ENCODE measurements at places on chromosomes 13 and 19.
A peak's percentile ranks its signal among the peaks of the same experiment; 100 is the strongest.

GRCh38 chr19:48244281-48244680, 11.4 kb downstream of the CARD8 start:
- peak; percentile 9 for DNase-seq

- no peak for DNase-seq
Measured at GRCh38 chr13:22800526-22801401, 380.0 kb upstream of the SGCG start.

DNA sequence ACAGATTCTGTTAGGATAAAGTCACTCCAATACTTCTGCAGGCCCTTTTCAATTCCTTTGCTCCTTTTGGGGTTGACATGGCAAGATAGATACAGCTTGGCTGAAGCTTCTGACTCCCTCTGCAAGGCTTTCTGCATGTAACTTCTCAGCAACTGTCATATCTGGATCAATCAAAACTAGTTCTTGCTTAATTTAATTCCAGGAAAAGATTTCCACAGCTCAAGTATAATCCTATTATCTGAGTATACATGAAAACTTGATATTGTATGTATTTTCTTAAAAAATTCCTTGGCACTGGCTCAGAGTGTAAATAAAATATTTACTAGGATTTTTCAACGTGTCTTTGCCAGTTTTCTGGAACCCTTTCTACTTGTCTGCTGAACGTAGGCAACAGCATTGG, 109.6 kb downstream of the STARD13 start:
- no peak for DNase-seq

DNA sequence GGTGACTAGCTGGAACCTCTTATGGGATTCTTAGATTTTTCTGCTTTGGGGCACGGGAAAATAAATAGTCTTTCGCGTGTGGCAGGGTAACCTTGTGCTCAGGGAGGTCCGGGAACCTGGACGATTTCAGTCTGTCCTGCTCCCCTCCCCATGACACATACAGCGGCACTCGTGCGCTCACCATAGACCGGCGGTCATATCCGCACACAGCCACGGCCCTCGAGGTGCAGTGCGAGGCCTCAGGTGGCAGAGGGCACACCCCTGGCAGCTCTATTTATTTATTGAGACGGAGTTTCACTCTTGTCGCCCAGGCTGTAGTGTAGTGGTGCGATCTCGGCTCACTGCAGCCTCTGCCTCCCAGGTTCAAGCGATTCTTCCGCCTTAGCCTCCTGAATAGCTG, 3.0 kb downstream of the ONECUT3 start:
- no peak for DNase-seq

- DNase-seq, result no peak
Measured at GRCh38 chr13:71714802-71715375, 152.1 kb downstream of the DACH1 start.

- DNase-seq, result no peak
Measured at GRCh38 chr13:105969761-105970160, 565.7 kb downstream of the EFNB2 start.

DNA sequence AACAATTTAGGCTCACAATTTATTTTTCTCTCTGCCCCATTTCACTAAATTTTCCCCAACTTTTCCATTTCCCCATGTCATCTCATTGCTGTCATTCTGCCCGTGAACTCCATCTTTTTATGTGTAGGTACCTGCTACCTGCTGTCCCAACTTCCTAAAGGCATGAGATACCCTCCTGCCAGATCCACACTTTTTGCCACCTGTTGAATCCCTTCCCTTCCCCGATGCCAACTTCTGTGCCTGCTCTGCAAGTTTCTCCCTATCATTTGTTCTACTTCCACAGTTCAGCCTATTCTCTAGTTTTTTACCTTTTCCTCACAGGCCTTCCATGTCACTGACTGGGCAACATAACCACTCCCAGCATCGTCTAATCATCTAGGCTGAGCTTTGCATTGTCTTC, 607.5 kb upstream of the KLF12 start:
- DNase-seq, result no peak

DNA sequence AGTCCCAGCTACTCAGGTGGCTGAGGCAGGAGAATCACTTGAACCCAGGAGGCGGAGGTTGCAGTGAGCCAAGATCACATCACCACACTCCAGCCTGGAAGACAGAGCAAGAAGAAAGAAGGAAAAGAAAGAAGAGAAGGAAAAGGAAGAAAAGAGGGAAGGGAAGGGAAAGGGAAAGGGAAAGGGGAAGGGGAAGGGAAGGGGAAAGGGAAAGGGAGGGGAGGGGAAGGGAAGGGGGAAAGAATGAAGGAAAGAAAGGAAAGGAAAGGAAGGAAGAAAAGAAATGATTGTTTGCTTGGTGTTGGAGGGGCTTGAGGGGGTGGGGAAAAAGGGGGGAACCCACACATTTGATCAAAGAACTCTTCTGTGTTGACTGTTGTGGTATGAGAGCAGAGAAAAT, 10.0 kb downstream of the PMIS2 start:
- no peak for DNase-seq

DNA sequence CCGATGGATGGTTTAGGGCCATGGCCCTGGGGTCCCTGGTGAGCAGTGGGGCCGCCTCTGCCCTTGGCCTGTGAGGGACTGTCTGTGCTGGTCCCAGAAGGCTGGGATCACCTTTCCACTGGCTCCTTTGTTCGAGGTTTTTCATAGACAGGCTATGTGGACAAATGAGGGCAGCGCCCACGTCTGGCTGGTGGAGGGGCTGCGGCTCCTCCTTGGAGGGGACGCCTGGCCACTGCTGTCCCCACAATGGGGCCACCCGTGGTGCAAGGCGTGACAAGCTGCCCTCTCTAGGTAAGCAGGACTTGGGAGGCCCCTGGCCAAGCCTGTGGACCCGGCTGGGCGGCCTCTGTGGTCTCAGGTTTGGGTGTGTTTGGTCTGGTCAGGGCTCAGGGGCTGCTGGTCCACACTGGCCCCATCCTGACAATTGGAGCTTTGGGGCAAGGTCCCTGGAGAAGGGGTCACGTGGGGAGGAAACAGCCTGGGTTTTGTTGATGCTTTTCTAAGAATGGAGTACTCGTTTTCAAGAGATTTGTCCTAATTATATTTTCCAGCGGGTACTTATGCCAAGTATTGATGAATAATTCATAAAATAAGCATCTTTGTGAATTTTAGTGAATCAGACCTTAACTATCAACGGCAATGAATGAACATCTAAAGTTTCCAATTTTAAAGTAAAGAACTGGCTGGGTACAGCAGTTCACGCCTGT, 33.3 kb downstream of the MCF2L start:
- no peak for DNase-seq

GRCh38 chr19:45280471-45280961, 29.4 kb downstream of the MARK4 start:
- no peak for DNase-seq

DNA sequence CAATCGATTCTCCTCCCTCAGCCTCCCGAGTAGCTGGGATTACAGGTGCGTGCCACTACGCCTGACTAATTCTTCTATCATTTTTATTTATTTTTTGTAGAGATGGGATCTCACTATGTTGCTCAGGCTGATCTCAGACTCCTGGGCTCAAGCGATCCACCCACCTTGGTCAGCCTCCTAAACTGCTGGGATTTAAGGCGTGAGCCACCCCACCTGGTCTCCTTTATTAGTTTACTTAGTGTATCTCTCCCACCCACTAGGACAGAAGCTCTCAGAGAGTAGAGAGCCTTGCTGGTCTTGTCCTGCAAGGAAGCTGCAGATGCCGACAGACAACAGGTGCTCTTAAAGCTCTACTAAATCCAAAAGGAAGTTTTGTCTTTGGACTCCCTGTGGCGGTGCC, 2.5 kb upstream of the LRRC8E start:
- no peak for DNase-seq

GRCh38 chr19:19145281-19145680, 7.0 kb upstream of the TMEM161A start:
- DNase-seq, result no peak

GRCh38 chr13:78376033-78376432, 227.3 kb downstream of the POU4F1 start:
- DNase-seq, result no peak

GRCh38 chr13:40440990-40441820, 225.2 kb downstream of the FOXO1 start:
- no peak for DNase-seq

DNA sequence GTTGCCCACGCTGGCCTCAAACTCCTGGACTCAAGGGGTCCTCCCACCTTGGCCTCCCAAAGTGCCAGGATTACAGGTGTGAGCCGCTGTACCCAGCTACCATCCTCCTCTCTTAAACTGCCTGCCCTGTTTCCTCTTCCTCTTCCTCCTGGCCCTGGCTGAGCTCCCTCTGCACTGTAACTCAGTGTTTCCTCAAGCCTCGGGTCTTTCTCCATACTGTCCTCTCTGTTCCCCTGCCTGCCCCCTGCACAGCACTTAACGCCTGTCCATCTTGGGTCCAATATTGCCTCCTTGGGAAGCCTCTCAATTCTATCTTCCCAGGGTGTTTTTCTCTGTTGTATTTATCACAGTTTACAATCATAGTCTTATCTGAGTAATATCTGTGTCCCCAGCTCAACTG, 6.1 kb downstream of the LIPE start:
- no peak for DNase-seq

DNA sequence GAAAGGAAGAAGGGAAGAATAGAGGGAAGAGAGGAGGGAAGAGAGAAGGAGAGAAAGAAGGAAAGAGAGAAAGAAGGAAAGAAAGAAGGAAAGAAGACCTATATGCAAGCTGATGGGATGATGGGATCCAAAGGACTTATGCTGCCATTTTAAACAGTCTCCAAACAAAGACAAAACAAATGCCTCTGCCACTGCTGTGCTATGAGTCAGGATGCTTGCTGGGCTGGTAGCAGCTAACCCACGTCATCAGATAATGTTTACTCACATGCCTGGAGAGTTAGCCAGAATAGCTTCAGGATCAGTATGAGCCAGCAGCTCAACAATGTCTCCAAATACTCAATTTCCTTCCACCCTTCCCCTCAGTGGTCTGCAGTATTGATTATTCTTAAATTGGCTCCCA, 12.0 kb upstream of the ZNF274 start:
- DNase-seq, result no peak

DNA sequence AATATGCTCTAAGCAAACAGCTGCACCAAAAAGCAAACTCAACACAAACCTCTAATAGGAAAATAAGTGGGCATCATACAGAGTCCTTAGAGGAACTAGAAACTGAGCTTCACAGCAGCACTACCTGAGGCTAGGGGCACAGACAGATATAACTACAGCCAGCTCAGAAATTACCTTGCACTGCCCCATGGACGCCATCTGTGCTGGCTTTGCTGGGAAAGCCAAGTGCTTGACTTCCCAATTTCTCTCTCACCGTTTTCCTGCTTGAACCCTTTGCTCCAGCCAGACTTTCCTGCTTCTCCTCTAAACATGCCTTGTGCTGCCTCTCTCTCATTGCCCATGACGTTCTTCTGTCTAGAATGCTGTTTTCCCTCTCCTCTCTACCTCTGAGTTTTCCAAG, 29.3 kb downstream of the MTUS2 start:
- no peak for DNase-seq

- DNase-seq, result no peak
Measured at GRCh38 chr19:8044018-8044417, 8.5 kb upstream of the CCL25 start.

DNA sequence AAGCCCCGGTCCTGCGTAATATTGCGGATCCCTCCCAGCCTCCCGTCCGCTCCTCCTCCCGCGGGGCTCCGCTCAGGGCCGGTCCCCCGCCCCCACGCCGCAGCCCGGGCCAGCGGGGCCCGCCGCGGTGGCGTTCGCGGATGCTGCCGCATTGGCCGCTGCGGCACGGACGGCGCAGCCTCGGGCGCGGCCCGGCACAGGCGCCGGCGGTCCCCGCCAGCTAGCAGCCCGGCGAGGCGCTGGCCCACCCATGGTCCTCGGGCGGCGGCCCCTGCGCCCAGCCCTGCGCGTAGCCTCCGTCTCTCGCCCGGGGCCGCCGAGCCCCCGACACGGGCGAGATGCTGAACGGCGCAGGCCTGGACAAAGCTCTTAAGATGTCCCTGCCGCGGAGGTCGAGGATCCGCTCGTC, at the start of gene ATP8A2:
ATP8A2 (plus strand) TSS at position 100 of the 409 bp plus-strand sequence; CDS start at position 339, 239 bp downstream.
- no peak for DNase-seq

GRCh38 chr13:72651144-72651543, 76.3 kb downstream of the MZT1 start:
- no peak for DNase-seq

GRCh38 chr19:30640252-30640965, 268.2 kb downstream of the ZNF536 start:
- no peak for DNase-seq

- DNase-seq, result no peak
Measured at GRCh38 chr13:44371421-44371820, 2.2 kb upstream of the SERP2 start.

- no peak for DNase-seq
Measured at GRCh38 chr13:77514336-77514726, 21.2 kb upstream of the SCEL start.

DNA sequence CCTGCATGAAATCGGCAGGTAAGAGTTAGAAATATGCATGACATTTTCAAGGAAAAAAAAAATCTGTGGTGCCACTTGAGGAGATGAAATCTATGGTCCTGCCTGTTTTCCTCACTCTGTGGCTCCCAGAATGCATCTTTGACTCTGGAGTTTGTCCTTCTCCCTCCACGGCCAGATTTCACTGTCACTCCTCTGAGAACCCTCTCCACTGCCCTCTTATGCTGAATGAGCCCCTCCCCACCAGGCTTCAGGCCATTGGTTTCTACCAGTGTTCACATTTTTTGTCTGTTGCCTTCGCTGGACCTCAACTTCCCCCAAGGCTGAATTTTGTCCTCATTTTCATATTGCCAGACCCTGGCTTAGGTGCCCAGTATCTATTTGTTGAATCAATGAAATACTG, 235.0 kb downstream of the ZIC5 start:
- DNase-seq, result no peak

GRCh38 chr19:6212403-6213265, 67.1 kb downstream of the MLLT1 start:
- no peak for DNase-seq

GRCh38 chr13:24617256-24618010, 62.8 kb upstream of the ATP12A start:
- DNase-seq, result no peak

Measured in activated CD4-positive, CD25-positive, alpha-beta regulatory T cell treated with anti-CD3 and anti-CD28 coated beads, Interleukin-2, amount 50 U/mL, for 16 hours (primary cell).